ENCODE measurements at places on chromosomes 11 and 22.

DNA sequence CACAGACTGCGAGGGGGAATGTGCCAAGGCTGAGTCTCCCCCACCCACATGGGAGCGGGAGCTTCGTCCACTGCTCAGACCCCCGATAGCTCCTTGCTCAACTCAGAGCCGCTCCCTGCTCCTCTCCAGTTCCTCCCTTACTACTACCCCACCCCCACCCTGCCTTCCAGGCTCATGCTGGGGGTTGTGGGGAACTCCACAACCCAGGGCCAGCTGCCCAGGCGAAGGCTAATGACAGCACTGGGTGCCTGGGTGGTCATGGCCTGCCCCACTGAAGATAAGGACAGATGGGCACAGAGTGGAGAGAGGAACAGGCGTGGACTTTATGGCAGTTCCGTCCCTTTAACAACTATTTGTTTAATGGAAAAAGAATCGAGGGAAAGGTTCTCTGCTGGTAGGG is 73.7 kb downstream of the PDE2A start:
- no peak for ATAC-seq

- peak; percentile 54 for ATAC-seq
These were observed 292.2 kb downstream of the ST3GAL4 start for GRCh38 chr11:126647735-126648134.

DNA sequence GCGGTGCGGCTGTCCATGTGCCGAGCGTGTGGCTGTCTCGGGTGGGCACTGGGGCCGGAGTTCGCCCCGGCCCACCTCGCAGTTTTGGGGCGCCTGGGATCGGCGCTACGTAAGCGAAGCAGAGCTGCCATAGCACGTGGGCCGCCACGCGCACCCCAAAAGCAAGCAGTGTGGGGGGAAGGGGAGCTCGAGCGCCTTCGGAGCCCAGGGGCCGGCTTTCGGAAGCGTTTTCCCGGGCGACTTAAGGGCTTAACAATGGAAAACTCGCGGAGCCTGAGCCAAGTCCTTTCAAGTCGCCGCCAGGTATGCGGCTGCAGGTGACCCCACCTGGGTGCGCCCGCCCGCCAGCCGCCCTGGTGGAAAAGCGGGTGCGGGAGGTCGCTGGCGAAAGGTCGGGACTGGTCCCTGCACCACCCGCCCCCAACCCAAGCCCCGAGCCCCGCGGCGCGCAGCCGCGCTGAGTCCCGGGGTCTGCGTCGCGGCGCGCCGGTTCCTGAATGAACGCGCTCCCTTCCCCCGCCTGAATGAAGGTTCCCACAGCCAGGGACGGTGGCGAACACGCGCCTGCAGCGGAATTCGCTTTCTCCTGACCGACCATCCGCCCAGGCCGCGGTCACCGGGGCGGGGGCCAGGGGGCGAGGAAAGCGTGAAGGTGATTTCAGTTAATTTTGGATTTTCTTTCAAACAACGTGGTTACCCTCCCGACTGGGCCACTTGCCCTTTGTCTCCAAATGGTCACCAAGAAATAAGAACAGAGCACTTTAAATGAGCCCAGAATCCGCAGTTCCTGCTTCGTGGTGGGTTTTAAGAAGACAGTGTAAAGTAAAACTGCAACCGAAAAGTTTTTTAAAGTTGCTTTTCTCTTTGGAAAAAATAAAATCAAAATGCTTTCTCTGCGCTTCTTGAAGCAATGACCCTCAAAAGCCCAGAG is 2.8 kb upstream of the CCND1 start:
- ATAC-seq, result no peak

GRCh38 chr11:10518123-10518522 is 22.9 kb downstream of the RNF141 start:
- no peak for ATAC-seq

DNA sequence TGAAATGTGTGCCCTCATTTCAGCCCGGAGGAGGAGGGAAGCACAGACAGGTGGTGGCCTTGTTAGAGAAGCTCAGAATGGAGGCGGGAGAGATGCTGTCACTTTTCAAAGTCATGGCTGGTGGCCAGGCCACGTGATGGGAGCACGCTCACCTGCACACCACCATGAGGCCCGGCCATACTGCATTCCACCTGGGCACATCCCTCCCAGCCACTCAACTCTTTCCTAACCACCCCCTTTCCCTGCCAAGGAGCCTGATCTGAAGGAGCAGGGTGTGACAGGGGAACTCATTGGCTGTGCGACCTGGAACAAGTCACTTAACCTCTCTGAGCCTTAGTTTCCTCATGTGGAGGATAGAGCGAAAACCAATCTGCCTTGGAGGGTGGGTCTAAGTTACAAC is 364.5 kb downstream of the CTTN start:
- ATAC-seq, result no peak

- no peak for ATAC-seq
These were observed 4.0 kb downstream of the GUCD1 start for GRCh38 chr22:24550902-24551435.

DNA sequence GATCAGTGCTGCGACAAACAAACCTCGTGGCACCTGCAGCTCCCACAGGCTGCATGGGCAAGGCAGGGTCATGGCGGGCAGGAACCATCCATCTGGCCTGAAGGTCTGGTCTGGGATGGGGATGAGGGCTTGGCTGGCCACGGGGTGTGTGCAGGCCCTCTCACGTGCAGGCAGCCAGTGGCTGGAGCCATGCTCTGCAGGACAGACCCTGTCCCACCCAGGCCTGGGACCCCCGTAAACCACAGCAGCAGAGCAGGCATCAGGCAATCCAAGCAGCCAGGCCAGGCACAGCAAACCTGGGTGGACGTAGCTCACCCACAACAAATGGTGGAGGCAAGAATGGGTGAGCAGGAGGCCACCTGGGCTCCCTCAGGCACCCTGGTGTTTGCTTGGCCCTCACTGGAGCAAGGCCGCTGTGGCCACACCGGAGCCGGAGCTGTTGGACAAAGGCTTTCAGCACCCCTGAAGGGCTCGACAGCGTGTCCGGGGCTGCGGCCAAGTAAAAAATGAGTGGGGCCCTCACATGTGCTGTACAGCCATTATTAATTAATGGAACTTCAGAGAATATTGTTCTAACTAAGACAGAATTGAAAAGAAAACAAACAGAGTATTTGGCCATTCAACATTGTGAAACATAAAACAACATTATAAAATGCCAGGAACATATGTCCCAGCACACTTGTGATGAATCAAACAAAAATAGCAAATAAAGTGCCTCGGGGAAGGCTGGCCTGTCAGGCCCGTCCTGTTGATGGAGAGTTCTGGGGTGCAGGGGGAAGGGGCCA is 24.0 kb upstream of the GNB1L start:
- ATAC-seq, result no peak

DNA sequence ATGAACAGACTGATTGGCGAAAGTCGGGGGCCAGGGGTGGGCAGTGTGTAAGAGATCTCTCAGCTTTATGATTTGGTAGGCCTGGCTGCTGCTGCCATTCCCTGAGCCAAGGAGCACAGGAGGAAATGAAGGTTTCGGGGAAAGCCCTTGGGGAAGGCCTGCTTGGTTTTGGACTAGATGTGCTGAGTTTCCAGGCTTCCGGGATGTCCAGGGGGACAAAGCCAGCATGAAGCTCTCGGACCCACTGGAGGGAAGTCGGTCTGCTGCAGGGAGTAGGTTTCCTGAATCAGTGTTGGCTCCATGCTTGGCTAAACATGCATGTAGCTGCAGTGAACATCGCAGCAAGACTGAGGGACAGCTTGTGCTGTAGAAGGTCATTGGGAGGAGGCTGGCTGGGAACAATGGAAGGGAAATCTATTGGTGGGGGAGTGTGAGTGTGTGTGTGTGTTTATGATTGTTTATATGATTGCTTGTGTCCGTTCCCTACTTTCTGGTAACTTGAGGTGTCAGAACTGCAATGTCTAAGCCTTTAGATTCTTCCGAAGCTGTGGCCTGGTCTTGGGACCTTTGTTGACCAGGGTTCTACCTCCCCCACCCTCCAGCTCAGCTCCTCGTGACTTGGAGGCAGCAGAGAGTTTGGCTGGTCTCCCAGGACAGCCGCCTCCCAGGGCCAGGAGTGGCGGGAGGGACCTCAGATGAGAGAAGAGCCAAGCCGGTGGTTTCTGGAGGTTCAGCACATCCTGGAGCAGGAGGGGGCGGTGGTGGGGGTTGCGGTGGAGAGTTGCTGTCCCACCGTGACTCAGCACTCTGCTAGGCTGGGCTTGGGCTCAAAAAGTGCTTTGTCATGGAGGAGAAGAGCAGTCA is 4.0 kb upstream of the FTH1 start:
- peak; percentile 45 for ATAC-seq

DNA sequence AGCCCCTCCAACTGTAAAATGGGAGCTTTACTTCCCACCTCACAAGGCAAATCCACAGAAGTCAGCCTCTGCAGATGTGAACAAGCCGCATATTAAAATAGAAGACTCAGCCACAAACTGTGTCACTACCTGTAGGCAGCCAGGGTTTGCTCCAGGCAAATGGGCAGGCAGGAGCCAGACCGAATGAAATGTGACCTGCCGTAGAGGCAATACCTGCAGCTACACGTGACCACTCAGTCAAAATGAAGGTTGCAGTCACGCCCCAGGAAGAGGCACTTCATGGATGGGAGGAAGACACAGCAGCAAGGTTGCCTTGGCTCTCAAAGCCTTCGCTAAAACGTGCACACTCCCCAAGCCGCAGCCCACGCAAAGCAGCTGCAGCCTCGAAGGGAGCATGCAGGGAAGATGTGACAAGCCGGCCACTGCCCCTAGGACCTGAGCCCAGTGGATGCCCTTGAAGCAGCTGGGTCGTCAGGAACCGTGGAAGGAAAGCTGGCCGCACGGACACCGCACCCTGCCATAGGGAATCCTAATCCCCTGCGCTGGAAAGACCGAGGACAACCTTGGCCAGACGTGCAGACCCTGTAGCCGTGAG is 53.1 kb downstream of the SHANK2 start:
- ATAC-seq, result no peak

DNA sequence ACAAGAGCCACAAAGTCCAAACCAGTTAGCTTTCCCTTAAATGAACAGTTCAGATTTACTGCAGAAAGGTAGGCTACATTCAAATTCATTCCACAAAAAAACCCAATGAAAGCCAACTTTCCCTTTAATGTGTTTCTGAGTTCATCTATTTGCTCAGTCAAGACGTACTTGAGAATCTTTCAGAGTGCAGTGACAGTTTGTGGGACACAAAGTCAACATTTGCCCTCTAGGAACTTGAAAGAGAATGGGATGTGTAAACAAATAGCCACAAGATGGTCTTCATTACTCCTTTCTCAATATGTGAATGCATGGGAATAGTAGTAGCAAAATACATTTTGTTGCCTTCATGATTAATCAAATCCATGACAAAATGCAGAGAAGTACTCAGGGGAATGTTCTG is 15.8 kb downstream of the RTCB start:
- no peak for ATAC-seq

GRCh38 chr22:49812838-49813237 is 14.8 kb downstream of the BRD1 start:
- ATAC-seq, result peak; percentile 12

- no peak for ATAC-seq
These were observed 26.0 kb upstream of the POLD3 start for GRCh38 chr11:74566146-74566960.

- no peak for ATAC-seq
These were observed 102.5 kb downstream of the KCNA4 start for GRCh38 chr11:29914203-29914930.

DNA sequence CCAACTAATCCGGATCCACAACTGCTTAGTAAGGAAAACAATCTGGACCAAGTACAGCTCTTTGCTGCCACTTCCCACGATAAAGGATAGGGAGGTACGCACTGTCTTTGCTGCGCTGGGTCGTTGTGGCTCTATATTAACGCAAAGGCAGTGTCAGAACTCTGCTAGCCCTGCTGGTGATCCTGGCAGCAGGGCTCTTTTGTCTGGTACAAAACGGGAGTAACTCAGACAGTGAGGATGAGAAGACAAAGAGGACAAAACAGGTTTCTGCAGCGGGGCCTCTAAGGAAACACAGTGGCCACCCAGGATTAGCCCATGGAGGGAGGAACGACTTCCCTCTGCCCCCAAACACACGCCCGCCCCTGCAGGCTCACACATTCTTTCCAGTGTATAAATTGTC is 26.1 kb downstream of the GAL start:
- peak; percentile 50 for ATAC-seq

GRCh38 chr22:20524004-20524481 is 16.6 kb downstream of the MED15 start:
- no peak for ATAC-seq

DNA sequence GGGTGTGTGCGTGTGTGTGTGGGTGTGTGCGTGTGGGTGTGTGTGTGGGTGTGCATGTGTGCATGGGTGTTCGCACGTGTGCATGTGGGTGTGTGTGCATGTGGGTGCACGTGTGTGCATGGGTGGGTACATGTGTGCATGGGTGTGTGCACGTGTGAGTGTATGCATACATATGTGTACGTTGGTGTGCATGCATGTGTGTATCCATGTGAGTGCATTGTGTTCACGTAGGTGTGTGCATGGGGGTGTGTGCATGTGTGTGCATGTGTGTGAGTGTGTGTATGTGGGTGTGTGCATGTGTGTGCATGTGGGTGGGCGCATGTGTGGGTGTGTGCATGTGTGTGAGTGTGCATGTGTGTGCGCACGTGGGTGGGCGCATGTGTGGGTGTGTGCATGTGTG is 19.9 kb upstream of the APOBEC3A start:
- ATAC-seq, result no peak

- ATAC-seq, result no peak
These were observed 50.3 kb downstream of the MICAL2 start for GRCh38 chr11:12160680-12161079.

GRCh38 chr22:44594951-44595350 is 96.9 kb upstream of the RTL6 start:
- ATAC-seq, result no peak

DNA sequence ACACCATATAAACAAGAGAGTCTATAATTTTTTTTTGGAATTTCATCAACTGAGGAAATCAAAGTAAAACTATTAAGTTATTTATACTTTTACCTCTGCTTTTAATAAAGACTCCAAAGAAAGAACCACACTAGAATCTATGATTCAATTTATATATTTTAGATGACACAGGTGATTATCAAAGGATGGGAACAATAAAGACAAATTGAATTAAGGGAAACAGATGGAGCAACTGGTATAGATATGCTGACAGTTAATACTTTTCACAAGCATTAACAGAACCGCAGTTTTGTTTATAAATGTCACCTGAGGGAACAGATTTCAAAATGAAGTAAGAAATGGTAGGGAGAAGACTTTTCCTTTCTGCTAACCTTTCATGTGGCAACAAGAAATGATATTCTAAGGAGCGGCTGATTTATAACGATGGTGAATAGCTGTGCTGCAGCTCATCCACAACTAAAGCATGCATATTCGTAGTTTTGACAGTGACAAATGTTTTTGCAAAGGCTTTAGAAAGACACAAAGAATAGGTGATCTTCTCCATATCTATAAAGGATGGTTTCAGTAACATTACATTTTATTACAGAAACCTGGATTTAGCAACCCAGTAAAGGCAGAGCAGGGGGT is 1502.9 kb upstream of the RAG2 start:
- peak; percentile 59 for ATAC-seq

- no peak for ATAC-seq
These were observed 30.8 kb downstream of the MRTFA start for GRCh38 chr22:40605761-40606160.

GRCh38 chr11:95148406-95148805 is 58.8 kb downstream of the ENDOD1 start:
- no peak for ATAC-seq
